ENCODE measurements at places on chromosomes 2 and 18.

GRCh38 chr2:159226059-159226461, 60.4 kb downstream of the WDSUB1 start:
- DNase-seq, result no peak

DNA sequence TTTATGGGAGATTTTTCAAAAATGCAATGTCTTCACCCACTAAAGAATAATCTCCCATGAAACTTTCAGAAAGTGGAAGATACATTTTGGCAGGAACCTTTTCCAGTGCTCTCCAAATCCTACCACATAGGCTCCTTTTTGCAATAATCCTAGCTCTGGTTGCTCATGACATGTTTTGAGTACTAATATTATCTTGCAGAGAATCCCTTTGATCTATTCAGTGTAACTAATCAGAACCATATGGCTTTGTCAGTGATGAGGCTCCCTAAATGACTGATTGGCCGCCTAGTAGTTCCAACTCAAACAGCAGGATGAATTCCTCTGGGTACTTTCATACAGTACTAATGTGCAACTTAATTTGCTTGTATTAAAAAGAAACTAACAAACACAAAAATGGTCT, 544.0 kb upstream of the FAM98A start:
- DNase-seq, result no peak

- DNase-seq, result no peak
These were observed 27.2 kb downstream of the TWIST2 start for GRCh38 chr2:238875101-238875470.

DNA sequence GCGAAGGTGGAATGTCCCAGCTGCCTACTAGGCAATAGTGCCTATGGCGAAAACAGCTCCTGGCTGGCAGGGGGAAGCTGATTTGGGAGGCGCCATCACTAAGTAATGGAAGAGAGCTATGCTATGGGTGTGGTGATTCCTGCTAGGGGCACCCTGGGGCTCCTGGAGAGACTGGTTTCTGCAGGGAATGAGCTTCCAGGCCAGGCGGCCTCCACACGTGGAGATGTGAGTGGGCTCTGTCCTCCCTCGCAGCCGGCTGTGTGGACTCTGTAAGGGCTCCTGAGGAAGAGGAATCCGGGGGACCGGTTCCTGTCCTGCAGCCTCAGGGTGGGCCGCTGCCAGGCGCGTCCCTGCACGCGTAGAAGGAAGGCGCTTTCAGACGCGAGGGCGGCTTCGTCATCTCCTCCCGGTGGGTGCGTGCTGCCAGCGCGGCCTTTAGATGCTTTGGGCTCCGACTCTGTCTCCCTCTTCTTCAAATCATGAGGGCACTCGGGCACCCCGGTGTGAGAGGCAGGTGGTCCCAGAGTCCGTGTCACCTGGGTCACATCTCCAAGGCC, 55.5 kb upstream of the ANKRD62 start:
- peak; percentile 45 for DNase-seq

- DNase-seq, result no peak
These were observed 151.5 kb downstream of the MSH2 start for GRCh38 chr2:47554311-47554905.

DNA sequence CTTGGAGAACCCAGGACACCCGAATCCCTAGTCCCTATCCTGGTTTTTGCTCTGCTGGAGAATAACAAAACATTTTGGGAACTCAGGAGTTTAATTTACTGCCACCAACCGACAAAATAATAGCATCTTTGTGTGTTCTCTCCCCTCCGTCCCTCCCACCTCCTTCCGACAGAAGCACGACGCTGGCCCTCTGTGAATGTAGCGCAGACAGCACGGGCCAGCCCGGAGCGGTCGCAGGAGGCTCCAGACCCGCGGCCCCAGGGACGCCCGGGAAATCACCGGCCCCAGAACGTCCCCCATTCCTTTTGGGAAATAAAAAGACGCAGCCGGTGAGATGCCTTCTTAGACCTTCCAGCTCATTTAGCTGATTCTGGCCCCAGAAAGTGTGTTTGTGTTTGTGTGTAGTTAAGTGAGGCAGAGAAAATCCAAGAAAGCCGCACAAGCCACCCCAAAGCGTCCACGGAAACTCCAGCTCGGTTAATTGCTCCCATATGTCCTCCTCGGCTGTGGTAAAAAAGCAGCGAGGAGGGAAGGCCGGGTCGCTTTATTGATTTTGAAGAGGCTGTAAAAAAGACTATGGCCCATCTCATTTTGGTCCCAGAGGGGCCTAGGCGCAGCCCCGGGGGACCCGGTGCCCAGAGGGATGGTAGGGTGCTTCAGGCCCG, 577 bp upstream of the TANC1 start:
- no peak for DNase-seq

DNA sequence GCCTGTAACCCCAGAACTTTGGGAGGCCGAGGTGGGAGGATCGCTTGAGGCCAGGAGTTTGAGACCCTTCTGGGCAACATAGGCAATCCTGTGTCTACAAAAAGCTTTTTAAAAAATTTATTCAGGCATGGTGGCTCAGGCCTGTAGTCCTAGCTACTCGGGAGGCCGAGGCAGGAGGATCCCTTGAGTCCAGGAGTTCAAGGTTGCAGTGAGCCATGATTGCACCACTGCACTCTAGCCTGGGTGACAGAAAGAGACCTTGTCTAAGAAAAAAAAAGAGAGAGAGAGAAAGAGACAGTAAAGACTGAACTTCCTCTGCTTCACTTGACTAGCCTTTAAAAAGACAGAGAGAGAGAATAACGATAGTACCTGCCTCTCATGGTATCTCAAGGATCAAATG, 62.4 kb downstream of the INPP5D start:
- DNase-seq, result no peak

- no peak for DNase-seq
These were observed 123.0 kb downstream of the RTN4 start for GRCh38 chr2:54927085-54927750.

DNA sequence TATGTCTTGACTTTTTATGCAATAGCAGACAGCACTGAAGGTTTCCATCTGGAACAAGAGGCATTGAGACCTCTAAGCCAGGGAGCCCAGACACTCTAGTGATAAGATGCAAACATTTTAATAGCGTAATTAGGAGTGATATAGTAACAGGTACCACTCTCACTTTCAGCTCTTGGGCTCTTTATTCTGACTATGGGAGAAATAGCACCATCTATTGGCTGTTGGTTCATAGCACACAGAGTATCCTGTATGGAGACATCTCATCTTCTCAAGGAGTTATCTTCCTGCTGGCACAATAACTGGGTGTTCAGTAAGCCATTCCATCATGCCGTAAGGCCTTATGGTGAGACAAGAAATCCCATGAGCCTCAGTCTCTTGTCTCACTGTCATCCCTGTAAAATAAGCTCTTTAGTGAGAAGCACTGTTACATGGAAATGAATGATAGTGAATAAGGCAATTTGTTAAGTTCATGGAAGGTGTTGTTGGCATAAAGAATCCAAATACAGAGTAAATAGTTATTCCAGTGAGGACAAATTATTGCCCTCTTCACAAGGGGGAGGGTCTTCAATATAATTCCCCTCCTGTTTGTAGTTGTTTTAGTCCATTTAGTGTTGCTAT, 48.3 kb downstream of the THUMPD2 start:
- peak; percentile 11 for DNase-seq

DNA sequence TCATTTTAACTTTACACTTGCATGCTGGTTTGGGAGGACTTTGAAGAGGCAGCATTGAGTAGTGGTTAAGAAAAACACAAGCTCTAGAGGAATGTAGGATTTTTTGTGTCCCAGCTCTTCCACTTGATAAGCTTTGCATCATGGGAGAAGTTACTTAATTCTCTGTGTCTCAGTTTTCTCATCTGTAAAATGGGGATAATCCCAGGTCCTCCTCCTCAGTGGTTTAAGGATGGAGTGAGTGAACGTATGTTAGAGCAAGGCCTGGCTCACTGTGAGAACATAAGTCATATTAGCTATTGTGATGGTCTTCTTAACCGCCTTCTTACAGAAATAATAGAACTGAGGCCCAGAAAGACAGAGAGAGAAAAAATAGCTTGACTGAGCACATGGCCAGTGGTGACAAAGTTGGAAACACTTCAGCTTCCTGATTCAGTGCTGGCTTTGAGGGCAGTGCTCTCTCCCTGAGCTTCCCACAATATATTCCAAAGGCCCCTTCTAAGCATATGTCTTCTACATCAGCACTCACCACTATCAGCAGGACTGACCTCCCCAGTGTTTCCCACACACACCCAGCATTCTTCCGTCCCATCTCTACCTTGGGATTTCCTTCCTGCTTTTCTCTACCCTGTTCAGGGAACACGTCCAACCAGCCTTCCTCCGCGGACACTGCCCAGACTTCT, 214.9 kb upstream of the TNP1 start:
- no peak for DNase-seq

DNA sequence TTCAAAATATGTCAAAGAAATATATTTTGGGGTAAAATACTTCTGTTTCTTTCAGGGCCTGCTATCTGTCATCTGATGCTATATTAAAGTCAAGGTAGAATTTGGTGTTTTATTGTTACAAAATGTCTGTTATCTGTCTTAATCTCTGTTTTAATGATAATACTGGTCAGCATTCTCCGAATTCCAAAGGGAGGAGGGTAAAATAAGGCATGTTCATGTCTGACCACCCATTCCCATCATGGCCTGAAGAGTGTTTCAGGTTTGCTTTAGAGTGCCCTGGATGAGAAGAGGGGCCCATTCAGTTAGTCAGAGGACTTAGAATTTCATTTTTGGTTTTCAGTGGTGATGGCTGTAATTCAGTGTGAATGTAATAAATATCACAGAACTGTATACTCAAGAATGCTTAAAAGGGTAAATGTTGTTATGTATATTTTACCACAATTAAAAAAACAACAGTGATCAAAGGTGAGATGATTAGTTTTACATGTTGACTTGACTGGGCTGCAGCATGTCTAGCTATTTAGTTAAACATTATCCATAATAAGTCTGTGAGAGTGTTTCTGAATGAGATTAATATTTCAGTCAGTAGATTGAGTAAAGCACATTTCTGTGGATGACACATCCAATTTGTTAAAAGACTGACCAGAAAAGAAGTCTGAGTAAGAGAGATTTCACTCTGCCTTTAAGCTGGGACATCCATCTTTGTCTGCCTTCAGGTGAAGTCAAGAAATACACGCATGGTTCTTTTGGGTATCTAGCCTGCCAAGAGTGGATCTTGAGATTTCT, 467.9 kb upstream of the SYT4 start:
- DNase-seq, result no peak

DNA sequence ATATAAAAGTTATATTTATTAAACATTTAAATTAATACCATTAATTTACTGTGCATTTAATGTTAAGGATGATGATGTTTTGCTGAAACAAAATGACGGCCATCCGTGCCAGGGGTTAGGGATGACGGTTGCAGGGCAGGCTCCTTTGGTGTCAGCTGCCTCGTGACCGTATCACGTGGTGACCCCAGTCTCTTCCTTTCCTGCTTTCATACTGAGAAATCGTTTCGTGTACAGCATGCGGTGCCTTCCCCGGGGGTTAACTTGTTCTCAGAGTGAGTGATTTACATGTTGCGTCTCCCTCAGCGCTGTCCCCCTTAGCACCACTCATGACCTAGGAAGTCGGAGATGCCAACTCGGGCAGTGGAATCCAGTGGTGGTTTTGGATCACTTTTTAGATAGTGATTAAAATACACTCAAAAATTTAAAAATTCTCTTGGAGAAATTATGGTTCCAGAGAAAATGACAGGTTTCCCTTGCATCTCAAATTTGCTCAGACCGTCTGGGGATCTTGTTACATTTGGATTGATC, 290.8 kb downstream of the GBX2 start:
- DNase-seq, result no peak

GRCh38 chr18:45833846-45834245, 8.4 kb downstream of the SIGLEC15 start:
- no peak for DNase-seq

DNA sequence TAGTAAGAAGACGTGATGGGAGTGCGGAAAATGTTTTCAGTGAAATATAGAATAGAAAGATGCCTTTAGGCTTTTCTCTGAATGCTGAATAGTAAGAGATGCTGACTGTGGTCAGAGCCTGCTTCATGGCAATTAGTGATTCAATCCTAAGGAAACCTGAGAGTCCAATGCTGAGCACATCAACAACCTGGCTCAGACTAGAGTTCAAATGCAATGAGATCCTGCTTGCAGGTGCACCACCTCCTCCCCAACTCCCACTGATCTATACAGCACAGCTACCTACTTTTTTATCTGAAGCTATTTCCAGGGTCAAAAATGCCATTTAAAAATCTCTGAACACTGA, 65.4 kb downstream of the AAK1 start:
- no peak for DNase-seq

GRCh38 chr2:237294460-237294859, 119.5 kb downstream of the COL6A3 start:
- no peak for DNase-seq

DNA sequence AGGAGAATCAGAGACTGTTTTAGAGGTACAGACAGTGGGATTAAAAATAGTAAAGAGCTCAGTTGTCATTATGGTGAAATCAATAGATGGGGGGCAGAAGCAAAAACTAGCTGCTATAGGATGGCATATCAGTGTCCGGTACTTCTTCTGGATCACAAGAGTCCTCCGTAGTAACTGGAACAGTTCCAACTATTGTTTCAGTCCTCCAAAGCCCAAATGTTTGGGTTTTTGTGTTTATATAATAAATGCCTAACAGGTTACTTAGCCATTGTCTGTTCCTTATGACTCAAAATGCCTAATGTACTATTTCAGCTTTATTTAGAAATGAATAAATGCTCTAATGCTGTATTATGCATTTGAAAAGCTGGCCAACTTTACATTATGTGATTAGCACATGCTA, 401.2 kb downstream of the PTH2R start:
- no peak for DNase-seq

GRCh38 chr18:76246590-76246989, 248.5 kb downstream of the ZNF516 start:
- DNase-seq, result no peak

DNA sequence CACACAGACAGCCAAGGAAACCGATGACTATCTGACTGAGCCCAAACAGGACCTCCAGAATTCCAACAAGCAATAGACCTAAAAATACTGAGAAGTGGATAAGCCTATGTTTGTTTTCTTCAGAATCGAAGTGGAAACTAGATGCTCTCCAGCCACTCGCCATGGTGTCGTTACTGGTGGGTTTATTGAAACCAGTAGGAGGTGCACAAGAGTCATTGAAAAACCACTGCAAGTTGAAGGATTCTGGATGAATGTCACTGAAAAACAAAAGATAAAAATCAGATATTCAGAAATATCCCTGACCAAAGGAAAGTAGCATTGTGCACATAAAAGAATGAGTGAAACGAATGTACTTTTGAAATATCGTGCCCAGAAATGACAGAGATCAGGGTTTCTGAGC, 15.3 kb downstream of the TM4SF20 start:
- no peak for DNase-seq

DNA sequence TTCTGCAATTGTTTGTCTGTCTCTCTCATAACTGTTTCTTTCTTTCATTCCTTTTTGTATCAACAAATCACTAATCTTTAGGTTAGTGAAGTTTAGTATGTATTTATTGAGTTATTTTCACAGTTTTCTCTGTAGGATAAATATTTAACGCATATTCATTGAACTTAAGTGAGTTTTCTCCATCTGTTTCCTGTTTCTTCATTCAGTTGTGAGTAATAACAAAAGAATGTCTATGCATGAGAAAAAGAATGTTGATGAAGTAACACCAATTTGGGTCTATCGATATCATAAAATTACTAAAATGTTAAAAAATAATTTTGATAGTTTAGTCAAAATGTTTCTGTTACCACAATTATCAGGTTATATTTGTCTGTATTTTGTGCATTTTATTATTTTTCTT, 948.0 kb downstream of the DSC3 start:
- no peak for DNase-seq

Data from memory B cell (primary cell).